ENCODE measurements at places on chromosomes 5 and 9.

GRCh38 chr5:146041180-146041789 is 64.1 kb downstream of the PLAC8L1 start:
- no peak for DNase-seq

DNA sequence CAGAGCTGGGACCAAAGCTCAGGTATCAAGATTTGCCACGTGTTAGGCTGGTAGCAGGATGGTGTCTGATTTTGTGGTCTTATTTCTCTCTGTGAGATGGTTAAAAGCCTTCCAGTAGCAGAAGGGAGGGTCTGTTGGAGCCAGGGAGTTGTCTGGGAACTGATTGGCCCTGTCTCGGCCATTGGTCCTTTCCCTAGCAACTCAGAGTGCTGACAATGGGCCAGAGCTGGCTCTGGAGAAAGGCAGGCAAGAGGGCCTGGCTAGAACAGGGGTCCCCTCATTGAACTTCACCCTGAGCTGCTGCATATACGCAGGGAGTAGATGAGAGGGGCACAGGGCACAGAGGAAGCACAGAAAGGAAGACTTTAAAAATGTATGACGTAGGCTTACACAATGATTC is 92.8 kb downstream of the PSD2 start:
- no peak for DNase-seq

GRCh38 chr5:30572279-30572678 is 621.2 kb upstream of the CDH6 start:
- DNase-seq, result no peak

DNA sequence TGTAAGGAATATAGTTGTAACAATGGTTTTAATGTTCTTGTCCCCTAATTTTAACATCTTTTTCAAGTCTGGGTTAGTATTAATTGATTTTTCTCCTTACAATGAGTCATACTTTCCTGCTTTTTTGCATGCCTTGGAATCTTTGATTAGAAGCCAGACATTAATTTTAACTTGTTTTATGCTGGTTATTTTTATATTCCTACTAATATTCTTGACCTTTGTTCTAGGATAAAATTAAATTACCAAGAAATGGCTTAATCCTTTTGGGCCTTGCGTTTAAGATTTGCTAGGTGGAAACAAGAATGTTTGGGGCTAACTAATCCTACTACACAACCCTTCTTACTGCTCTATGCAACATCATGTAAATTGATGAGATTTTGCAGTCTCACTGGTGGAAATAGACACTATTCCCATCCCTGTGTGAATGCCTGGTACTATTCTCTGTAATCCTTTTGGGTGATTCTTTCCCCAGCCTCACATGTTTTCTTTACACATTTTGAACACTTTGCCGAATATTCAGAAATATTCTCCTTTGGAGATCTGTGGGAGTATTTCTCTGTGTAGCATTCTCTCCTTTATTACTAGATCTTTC is 47.2 kb downstream of the ZCCHC7 start:
- DNase-seq, result no peak

GRCh38 chr5:40521925-40522324 is 157.8 kb upstream of the PTGER4 start:
- no peak for DNase-seq

- no peak for DNase-seq
Observed at GRCh38 chr9:130659699-130660248, 4.6 kb upstream of the PRDM12 start.

- DNase-seq, result no peak
Observed at GRCh38 chr5:935510-936084, 42.9 kb downstream of the TRIP13 start.

DNA sequence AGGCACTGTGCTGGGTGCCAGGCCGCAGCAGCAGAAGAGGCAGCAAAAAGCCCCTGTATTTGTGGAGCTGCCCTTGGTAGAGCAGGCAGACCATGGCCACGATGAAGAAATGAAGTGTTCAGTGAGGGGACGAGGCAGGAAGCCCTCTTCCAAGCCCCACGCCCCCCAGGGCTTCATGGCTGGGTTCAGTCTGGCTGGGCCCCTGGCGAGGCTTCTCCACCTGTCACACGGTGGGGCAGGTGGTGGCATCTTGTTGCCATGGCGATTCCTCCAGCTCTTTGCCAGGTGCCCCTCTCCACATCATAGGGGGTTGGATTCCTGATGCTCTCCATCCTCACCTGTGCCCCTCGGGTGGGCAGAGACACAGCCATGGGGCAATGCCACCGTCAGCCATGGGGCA is 21.5 kb downstream of the ADGRD2 start:
- no peak for DNase-seq

- no peak for DNase-seq
Observed at GRCh38 chr9:101063192-101063591, 34.7 kb downstream of the PLPPR1 start.

GRCh38 chr5:123036391-123037103 is at the start of gene PPIC:
PPIC (minus strand) TSS chr5:123036725; CDS start chr5:123036625, 100 bp downstream.
- peak; percentile 60 for DNase-seq

- no peak for DNase-seq
Observed at GRCh38 chr5:77636641-77637169, 1.8 kb downstream of the OTP start.

Measured in activated CD8-positive, alpha-beta memory T cell treated with anti-CD3 and anti-CD28 coated beads, Interleukin-2, amount 50 U/mL, for 48 hours (primary cell).